HFFc6 (cell line): ENCODE measurements at places on chromosomes 12 and 14.

- H3K4me3 ChIP-seq: no peak overlapping the region
- no peaks in the 10 kb centered on the region for H3K27me3 ChIP-seq
- peaks cover 44% of the 10 kb centered on the region for H3K4me1 ChIP-seq
- no peaks in the 10 kb centered on the region for H3K36me3 ChIP-seq
Measured at GRCh38 chr14:99596071-99596627, 7.9 kb downstream of the CCDC85C start.

DNA sequence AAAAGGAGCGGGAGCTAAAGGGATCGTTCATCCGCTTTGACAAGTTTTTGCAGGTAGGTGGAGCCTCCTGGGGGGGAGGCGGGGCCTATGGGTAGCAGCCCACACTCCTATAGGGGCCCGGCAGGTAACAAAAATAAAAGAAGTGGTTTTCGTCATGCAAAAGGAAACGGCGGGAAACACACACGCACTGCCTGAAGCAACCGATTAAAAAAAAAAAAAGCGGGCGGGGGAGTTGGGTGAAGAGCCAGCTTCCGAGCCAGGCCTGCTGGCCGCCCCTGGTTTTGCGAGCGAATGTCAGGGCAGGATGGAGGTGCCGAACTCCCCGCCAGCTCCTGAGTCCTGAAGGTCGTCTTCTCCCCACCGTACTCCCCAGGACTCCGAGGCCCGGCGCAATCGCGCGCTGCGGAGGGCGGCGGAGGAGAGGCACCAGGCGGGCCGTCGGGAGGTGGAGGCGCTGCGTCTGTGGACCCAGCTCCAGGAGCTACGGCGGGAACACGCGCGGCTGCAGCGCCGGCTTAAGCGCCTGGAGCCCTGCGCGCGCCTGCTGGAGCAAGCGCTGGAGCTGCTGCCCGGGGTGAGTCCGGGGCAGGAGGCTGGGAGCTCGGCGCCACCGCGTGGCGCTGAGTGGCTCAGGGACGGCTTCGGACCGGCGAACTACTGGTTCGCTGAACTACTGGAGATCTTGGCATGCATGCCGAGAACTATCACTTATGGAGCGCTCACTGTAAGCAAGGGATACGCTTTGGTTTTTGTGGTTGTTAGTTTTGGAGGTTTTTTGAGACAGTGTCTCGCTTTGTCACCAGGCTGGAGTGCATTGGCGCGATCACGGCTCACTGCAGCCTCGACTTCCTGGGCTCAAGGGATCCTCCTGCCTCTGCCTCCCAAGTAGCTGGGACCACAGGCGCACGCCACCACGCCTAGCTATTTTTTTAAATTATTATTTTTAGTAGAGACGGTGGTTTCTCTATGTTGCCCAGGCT lies 3.6 kb downstream of the CFAP73 start:
- peak; percentile 55 for DNase-seq
- H3K4me1 ChIP-seq: peaks cover 24% of the 10 kb centered on the region
- H3K27me3 ChIP-seq: peaks cover 24% of the 10 kb centered on the region

DNA sequence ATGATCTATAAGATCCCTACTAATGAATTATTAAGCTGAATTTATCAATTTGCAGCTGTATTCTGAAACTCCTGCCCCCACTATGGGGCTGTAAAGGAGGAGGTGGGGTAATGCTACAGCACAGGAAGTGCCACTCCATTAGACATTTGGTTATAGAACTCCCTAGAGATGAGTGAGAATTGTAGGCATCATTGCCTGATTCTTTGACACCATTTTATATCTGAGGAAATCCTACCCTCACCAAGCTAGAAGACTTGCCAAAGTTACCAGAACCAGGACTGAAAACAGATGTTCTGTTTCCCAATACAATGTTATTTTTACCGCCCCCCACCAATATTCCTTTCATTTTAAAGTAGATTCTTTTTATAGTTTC lies 182.4 kb downstream of the EGLN3 start:
- H3K4me3 ChIP-seq: no peak overlapping the region
- H3K27me3 ChIP-seq: no peaks in the 10 kb centered on the region
- no peak for DNase-seq
- peak overlapping the region; percentile 47; the same call in 1 of the 2 replicates for H3K27ac ChIP-seq
- peaks cover 12% of the 10 kb centered on the region; the same call in 1 of the 2 replicates for H3K4me1 ChIP-seq
- H3K36me3 ChIP-seq: no peaks in the 10 kb centered on the region

DNA sequence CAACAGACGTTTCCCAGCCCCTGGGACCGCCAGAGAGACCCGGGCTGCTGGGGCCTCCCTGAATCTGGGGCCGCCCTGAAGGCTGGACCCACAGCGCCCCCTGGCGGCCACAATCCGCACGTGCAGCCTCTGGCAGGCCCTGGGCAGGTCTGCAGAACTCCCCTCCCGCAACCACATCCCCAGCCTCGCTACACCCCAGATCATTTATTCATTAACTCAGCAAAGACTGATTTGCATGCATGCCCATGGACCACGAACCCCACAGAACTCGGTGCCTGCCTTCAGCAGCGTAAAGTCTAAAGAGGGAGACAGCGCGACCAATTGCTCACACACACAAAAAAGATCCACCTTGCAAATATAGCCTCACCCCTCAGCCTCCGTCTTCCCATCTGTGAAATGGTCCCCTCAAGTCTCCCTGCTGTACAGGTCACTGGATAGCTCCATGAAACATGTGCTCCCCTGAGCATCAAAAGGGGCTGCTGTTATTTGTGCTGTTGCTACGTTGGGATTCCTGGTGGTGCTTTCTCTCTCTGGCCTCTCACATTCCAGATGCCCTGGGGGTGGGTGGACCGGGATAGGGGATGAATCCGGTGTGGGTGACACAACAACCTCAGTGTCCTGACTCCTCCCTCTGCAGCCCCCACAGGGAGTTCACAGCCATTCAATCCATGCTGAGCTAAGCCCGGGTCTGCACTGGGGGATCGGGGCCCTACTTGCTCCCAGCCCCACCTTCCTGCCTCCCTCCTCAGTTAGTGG lies 96.4 kb downstream of the SCARB1 start:
- H3K27me3 ChIP-seq: peaks cover 2% of the 10 kb centered on the region
- no peak overlapping the region for H3K4me3 ChIP-seq
- peaks cover 67% of the 10 kb centered on the region for H3K4me1 ChIP-seq
- DNase-seq: no peak
- peaks cover 14% of the 10 kb centered on the region for H3K36me3 ChIP-seq

GRCh38 chr12:84128117-84128991 lies 784.2 kb downstream of the SLC6A15 start:
- DNase-seq: no peak
- peaks cover 23% of the 10 kb centered on the region for H3K4me1 ChIP-seq
- H3K27ac ChIP-seq: no peak overlapping the region

DNA sequence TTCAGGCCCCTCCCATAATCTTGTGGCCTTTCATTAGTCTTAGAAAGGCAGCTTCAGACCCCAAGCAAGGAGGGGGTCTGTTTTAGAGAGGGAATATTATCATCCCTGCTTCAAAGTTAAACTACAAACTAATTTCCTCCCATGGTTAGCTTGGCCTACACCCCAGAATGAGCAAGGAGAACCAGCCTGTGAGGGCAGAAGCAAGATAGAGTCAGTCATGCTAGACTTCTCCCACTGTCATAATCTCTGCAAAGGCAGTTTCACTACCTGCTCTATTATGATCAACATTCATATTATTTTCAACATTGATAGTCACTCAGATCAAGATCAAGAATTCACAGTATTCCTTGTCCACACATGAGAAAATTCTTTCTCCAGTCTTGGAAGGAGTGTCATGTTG lies 105.1 kb downstream of the GXYLT1 start:
- no peaks in the 10 kb centered on the region for H3K4me1 ChIP-seq
- H3K27ac ChIP-seq: no peak overlapping the region
- H3K27me3 ChIP-seq: no peaks in the 10 kb centered on the region
- no peak for DNase-seq

DNA sequence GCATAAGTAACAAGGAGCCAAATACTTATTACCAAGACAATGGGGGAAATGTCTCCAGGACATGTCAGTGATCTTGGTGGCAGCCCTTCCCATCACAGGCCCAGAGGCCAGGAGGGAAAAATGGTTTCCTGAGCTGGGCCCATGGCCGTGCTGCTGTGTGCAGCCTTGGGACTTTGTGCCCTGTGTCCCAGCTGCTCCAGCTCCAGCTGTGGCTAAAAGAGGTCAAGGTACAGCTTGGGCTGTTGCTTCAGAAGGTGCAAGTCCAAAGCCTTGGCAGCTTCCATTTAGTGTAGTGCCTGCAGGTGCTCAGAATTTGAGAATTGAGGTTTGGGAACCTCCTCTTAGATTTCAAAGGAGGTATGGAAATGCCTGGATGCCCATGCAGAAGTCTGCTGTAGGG lies 212.3 kb upstream of the DCN start:
- DNase-seq: no peak
- H3K36me3 ChIP-seq: no peaks in the 10 kb centered on the region
- H3K27me3 ChIP-seq: peaks cover 2% of the 10 kb centered on the region; the same call in 1 of the 2 replicates
- H3K27ac ChIP-seq: no peak overlapping the region

- peaks cover 4% of the 10 kb centered on the region for H3K27me3 ChIP-seq
- H3K4me3 ChIP-seq: no peak overlapping the region
- H3K27ac ChIP-seq: no peak overlapping the region
- peaks cover 12% of the 10 kb centered on the region for H3K4me1 ChIP-seq
Measured at GRCh38 chr14:58575956-58576355, 61.8 kb upstream of the DACT1 start.

DNA sequence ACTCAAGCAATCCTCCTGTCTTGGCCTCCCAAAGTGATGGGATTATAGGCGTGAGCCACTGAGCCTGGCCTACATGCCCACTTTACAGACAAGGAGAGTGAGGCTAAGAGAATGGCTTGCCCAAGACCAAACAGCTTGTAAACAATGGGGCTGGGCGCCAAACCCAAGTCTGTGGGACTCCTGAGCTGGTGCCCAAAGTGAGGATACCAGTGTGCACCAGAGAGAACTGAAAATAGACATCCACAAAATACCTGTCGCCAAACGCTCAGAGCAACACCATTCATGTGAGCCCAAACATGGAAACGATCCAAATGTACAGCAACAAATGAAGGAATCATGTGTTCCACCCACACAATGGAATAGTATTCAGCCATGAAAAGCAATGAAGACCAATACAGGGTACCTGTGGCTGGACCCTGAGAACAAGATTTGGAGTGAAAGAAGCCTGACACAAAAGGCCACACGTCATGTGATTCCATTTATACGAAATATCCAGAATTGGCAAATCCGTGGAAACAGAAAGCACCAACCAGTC lies 38.2 kb downstream of the CCNK start:
- DNase-seq: no peak
- H3K36me3 ChIP-seq: peaks cover 5% of the 10 kb centered on the region; the same call in 1 of the 2 replicates
- H3K27ac ChIP-seq: no peak overlapping the region

DNA sequence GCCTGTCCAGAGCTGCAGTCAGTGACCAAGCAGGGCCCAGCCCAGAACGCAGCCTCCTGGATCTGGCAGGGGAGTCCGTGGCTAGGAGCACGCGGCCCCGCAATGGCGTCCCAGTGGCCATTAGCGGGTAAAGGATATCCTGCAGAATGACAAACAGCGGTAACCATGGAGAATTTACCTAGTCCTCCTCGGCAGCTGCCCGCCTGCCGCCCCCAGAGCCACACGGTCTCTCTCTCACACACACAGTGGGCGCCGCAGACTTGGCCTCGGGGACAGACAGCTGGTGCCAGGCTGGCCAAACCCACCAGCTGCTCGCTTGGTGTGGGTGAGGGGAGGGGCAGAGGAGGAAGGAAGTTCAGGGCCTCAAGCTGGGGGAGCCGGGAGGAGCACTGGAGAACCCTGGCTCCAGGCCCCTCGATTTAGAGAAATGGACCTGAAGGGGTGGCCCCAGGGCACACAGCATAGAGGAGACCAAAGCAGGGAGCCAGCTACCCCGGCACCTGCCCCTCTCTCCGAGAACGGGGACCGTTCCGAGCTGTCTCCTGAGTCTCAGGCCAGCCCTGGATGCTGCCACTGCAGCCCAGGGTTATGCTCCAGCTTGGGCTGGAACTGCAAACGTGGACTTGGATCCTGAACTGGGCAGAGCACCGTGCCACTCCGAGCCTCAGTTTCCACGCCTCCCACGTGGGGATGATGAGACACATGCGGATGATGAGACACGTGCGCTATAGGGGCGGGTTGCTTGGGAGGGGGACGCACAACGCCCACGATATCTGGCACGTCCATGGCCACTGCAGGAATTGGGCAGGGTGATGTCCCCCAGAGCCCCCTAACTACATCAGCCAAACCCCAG lies 3.4 kb downstream of the CDK2AP1 start:
- peaks cover 4% of the 10 kb centered on the region for H3K36me3 ChIP-seq
- peaks cover 28% of the 10 kb centered on the region for H3K4me1 ChIP-seq
- peak overlapping the region; percentile 63; the same call in 1 of the 2 replicates for H3K27ac ChIP-seq
- H3K4me3 ChIP-seq: peak overlapping the region; percentile 13; the same call in 1 of the 2 replicates
- DNase-seq: no peak

DNA sequence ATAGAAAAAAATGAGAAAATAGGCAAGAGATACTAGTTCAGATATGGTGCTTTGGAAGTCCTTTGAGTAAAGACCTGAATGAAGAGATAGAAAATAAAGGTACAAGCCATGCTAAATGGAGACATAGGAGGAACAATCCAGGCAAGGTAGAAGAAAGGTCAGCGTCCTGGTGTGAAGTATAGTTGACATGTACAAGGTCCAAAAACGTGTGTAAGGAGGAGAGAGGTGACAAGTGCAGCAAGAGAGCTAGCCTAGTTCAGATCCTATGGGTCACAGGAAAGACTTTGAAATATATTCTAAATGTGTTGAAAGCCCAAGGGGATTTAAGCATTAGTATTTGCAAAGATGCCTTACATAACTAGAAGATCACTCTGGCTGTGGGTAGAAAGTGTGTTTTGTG lies 88.2 kb downstream of the SLCO1B1 start:
- H3K4me1 ChIP-seq: no peaks in the 10 kb centered on the region
- no peaks in the 10 kb centered on the region for H3K36me3 ChIP-seq
- no peak overlapping the region for H3K4me3 ChIP-seq
- DNase-seq: no peak

GRCh38 chr12:106248846-106249371 lies 1.1 kb upstream of the CKAP4 start:
- H3K27me3 ChIP-seq: peaks cover 3% of the 10 kb centered on the region; the same call in 1 of the 2 replicates
- H3K27ac ChIP-seq: peak overlapping the region; percentile 93
- peak; percentile 71 for DNase-seq
- peaks cover 50% of the 10 kb centered on the region for H3K4me1 ChIP-seq
- H3K36me3 ChIP-seq: peaks cover 14% of the 10 kb centered on the region

DNA sequence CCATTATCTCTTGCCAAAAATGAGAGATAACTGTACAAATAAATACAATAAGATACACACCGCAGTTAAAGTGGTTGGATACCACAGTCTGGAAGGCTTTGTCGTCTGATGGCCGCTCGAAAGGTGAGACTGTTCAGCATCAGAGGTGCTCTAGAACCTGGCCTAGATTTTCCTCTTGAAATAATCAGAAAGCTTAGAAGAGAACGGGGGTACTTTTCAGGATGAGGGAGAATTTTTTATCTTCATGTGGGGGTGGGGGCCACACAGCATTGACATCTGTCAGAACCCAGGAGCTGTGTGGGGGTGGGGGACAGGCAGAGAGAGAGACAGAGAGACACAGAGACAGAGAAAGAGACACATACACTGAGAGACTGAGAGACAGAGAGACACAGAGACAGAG lies 90.5 kb downstream of the GALNT9 start:
- H3K36me3 ChIP-seq: peaks cover 8% of the 10 kb centered on the region; the same call in 1 of the 2 replicates
- DNase-seq: no peak
- no peak overlapping the region for H3K4me3 ChIP-seq

- no peak for DNase-seq
- H3K36me3 ChIP-seq: no peaks in the 10 kb centered on the region
- peaks cover 18% of the 10 kb centered on the region for H3K27me3 ChIP-seq
Measured at GRCh38 chr14:101254805-101255764, 306.2 kb upstream of the DIO3 start.
